Airway epithelial cell (primary cell): ENCODE measurements at places on chromosomes 11 and 22. TPM values are rescaled to one million over a fixed set of nuclear protein-coding genes. Genes with fewer than 3 reads are reported as not detected.

Gene CSF2RB
- 0.42 TPM in 1 of 2 replicates, not detected in the other for total RNA-seq

Gene MMP12
- not detected in 2 replicates for total RNA-seq

Gene TRIM48
- not detected in 2 replicates for total RNA-seq

Gene SPTBN2
- 67.0 and 131 TPM in 2 replicates for total RNA-seq

Gene TRPC6
- total RNA-seq: 0.33 and 0.63 TPM in 2 replicates

Gene IGSF9B
- 0.92 and 1.1 TPM in 2 replicates for total RNA-seq

Gene MS4A15
- not detected in 2 replicates for total RNA-seq

Gene P2RY2
- total RNA-seq: 37.8 and 46.1 TPM in 2 replicates

Gene POLR2F
- total RNA-seq: 138 and 177 TPM in 2 replicates

Gene CCDC87
- 0.14 and 0.23 TPM in 2 replicates for total RNA-seq

Gene SOX10
- not detected in 2 replicates for total RNA-seq

Gene RFPL3
- not detected in 2 replicates for total RNA-seq

Gene PANX2
- total RNA-seq: 0.46 and 0.71 TPM in 2 replicates

Gene UBQLN3
- total RNA-seq: not detected in 2 replicates
